CD8-positive, alpha-beta memory T cell (primary cell): ENCODE measurements at places on chromosomes 3 and 15. TPM values are rescaled to one million over a fixed set of nuclear protein-coding genes. Genes with fewer than 3 reads are reported as not detected.

The PLA2G4E gene
- not detected for total RNA-seq

The C3orf80 gene
- total RNA-seq: not detected

The SSUH2 gene
- total RNA-seq: not detected

The PTH1R gene
- total RNA-seq: not detected

The STRA6 gene
- not detected for total RNA-seq

The TMCO5A gene
- total RNA-seq: not detected

The SLCO3A1 gene
- 10.8 TPM for total RNA-seq

The SLC24A5 gene
- not detected for total RNA-seq

The GRAMD1C gene
- 0.47 TPM for total RNA-seq

The ISLR gene
- not detected for total RNA-seq

The DUOX2 gene
- not detected for total RNA-seq

The SELENOS gene
- 47.8 TPM for total RNA-seq

The SERPINI1 gene
- 1.7 TPM for total RNA-seq

The HTR3D gene
- total RNA-seq: not detected

The GREM1 gene
- total RNA-seq: not detected

The NEK10 gene
- total RNA-seq: 0.42 TPM

The DOCK3 gene
- 2.1 TPM for total RNA-seq

The KCNMB3 gene
- 0.59 TPM for total RNA-seq

The FOXB1 gene
- total RNA-seq: 0.37 TPM

The CDHR4 gene
- total RNA-seq: not detected

The SLC28A2 gene
- total RNA-seq: not detected

The TJP1 gene
- total RNA-seq: not detected

The TGM5 gene
- total RNA-seq: not detected
